Fibroblast of villous mesenchyme (primary cell): ENCODE measurements at places on chromosomes 16 and 17.
A peak's percentile ranks its signal among the peaks of the same experiment; 100 is the strongest.

DNA sequence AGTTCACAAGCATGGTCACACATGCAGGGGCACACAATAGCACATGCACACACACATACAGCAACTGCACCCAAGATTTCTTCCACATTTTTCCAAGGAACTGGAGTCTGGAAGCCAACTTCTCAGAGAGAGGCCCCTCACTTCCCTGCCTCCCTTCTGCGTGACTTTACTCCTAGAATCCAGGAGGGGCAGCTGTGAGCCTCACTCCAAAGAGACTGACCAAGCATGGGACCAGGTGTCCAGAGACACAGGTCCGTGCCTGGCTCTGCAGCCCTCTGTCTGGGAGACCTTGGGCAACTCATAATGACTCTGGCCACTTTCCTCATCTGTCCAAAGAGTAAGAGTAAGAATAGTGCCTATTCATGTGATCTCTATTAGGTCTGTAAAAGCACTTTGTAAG is 104.7 kb upstream of the TMEM132E start:
- no peak for DNase-seq

GRCh38 chr17:31880311-31880710 is 21.2 kb downstream of the UTP6 start:
- no peak for DNase-seq

- DNase-seq, result peak; percentile 56
These were observed 8.5 kb downstream of the HASPIN start for GRCh38 chr17:3732210-3732621.

GRCh38 chr17:9468532-9468931 is 107.1 kb downstream of the STX8 start:
- no peak for DNase-seq
